ENCODE measurements at places on chromosomes 7 and 10.

DNA sequence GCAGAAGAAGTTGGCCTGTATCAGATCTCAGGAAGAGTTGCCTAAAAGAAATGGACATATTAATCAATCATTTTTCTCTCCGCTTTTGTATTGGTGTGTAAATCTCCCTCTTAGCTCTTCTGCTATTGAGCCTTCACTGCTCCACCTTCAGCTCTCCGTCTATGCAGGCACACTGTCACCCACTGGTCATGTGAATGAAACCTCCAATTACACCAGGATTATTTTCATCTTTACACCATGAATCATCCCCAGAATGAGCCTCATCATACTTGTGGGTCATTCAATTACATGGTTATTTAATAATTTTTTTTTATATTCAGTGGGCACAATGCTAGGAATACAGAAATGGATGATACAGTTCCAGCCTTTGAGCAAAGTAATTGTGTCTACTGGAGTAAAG, 92.6 kb downstream of the LRRC4 start:
- no peak for DNase-seq

GRCh38 chr7:22597844-22598243, 97.9 kb upstream of the STEAP1B start:
- no peak for DNase-seq

GRCh38 chr7:80721883-80722615, 83.6 kb downstream of the CD36 start:
- no peak for DNase-seq

GRCh38 chr10:12902135-12902572, 99.4 kb downstream of the CCDC3 start:
- DNase-seq, result no peak

DNA sequence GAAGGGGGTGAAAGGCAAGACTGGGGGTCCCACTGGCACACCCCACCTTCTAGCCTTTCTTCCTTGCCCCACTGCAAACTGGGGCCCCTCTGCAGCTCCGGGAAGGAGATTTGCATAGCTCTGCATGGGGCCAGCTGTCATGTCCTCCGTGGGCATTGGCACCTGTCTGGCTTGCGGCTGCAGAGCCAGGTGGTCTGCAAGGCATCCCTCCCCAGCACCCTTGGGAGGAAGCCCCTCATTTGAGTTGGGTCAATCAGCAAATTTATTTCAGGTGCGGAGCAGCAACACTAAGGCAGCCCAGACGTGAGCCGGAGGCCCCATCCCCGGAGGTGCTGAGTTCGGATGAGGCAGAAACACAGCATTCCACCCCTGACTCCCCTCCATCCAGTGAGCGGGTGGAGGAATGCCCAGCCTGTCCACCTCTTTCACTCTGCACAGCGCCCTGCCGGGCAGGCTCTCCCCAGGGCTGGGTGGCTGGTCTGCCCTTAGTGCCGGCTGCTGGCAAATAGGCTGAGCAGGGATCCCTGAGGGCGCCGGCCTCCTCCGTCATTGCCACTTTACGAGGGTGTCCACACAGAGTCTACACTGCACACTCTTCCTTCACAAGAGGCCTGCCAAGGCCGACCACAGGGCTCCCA, 143.2 kb downstream of the TCERG1L start:
- no peak for DNase-seq

DNA sequence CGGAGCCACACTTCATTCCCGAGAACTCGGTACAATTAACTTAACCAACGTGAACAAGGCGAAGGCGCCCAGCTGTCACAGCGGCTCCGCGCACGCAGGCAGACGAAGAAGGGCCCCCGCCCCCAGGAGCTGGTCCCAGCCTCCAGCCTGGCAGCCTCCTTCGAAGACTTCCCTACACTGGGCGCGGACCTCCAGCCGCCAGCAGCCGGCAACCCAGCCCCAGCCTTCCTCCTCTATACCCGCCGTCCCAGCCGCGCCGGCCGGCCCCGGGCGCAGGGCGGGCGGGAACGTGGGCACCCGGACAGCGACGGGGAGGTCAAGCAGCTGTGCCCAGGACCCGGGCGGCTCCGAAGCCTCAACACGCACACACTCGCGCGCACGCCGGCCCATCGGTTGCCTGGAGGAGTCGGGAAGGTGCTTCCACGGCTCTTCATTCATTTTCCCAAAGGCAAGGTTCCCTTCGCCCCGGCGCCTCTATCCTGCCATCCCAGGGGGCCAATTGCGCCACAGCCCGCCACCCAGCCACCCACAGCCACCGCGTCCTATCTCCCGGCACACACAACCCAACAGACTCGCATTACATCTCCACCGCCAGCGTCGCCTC, 1.6 kb downstream of the CHST15 start:
- DNase-seq, result no peak

GRCh38 chr10:88764110-88764509, 4.3 kb downstream of the LIPN start:
- no peak for DNase-seq

DNA sequence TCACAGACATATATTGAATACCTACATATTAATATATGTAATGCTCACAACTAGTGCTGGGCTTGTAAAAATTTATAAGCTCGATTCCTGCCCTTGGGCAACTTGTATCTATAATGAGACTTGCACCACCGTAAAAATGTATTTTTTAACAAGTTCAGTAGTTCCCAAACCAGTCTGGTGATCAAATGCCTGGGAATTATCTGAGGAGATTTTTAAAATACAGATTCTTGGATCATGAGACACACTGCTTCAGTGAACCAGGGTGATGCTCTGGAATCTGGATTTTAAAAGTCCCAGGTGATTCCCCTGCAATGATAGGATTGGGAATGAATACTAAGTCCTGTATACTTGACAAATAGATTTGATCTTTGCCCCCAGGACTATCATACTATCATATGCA, 4.3 kb upstream of the MICU1 start:
- DNase-seq, result no peak

GRCh38 chr10:18044976-18045720, 93.4 kb downstream of the SLC39A12 start:
- no peak for DNase-seq

DNA sequence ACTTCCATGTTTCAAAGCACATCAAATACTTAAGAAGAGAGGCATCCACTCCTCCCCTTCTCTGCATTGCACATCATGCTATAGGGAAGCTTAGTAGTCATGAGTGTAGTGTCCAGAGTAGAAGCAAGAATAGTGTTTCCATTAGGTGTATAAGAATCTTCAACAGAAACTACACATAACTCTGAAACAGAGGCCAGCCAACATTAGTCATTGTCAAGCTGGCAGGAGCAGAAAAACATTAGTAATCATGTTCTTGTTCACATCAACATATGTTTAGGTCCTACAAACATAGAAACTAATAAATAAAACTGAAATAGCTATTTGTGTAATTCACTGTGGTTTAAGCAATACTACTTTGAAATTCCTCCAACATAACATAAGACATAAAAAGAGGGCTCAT, 370.2 kb downstream of the PPP1R3A start:
- no peak for DNase-seq

Data from activated CD4-positive, CD25-positive, alpha-beta regulatory T cell treated with anti-CD3 and anti-CD28 coated beads, Interleukin-2, amount 50 U/mL, for 72 hours (primary cell).